WERI-Rb-1 (cell line): ENCODE measurements at places on chromosomes 16 and 17.

DNA sequence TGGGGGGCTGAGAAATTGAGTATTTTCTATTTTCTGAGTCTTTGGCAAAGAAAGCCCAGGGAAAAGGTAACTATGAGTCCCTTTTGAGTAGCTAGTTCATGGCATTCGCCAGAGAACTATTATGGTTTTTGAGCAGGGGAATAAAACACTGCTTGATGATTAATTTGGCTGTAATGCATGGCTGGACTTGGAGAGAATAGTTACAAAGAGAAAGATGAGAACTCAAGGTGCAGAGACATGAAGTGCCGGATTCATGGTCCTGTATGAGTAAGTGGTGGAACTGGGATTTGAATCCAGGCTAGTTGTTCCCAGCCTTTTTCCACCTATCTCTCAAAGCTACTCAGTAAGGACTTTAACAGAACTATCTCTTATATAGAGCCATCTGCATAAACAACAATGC is 266.6 kb downstream of the CA10 start:
- DNase-seq: no peak

DNA sequence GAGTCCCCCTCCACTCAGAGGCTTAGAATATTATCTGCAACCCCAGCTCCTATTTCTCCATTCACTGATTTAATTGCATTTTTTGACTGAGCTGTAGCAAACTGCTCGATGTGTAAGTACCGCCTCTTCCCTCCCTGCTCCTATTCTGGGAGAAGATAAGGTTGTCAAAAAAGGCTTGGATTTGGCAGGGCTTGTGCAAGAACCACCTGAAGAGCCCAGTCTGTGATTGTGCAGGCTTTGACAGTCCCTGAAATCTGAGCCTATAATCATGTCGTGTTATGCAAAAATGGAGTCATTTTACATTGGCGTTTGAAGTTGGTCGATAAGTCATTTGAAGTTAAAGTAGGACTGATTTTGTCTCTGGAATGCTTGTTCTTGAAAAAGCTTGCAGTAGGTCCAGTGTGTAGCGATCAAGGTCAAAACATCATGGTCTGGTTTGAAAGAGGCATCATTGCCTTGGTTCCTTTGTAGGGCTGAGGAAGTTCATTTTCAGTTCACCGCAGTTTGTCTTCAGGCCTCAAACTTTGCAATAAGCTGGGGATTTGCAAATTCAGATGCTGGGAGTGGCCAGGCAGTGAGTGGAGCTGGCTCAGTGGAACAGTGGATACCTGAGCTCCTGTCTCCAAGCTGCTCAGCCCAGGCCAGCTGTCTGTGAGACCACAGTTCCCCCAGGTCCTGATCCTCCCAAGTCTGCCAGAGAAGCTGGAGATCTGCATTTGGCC is 68.8 kb downstream of the KATNIP start:
- peak; percentile 84 for DNase-seq

GRCh38 chr17:65977041-65977440 is 214.9 kb downstream of the CEP112 start:
- DNase-seq: no peak

DNA sequence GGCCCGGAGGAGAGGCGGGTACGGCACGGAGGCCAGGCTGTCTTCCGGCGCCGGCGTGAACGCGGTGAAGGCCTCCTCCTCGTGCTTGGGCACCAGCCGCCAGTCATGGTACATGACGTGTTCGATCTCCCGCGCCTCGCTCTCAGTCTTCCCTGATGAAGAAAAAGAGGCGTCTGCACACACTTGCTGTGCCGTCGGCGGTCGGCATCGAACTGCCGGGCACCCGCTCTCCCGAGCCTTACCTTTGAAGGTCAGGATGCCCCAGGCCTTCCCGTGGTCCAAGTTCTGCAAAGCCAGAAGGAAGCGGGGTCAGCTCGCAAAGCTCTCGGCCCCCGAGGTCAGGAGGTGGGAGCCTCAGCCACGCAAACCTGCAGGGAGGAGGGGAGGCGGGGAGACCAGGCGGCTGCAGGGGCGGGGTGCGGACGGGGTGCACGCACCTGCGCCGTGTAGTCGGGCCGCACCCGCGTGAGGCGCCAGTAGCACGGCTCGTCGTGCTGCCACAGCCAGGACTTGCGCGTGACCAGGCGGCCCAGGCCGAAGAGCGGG is at the start of gene EME2:
Gene EME2 (plus strand): TSS at position 449 of the 546 bp plus-strand sequence. CDS start 418 bp downstream, outside the sequence.
- DNase-seq: no peak

- no peak for DNase-seq
Measured at GRCh38 chr16:86527366-86527765, 17.0 kb downstream of the FOXF1 start.

DNA sequence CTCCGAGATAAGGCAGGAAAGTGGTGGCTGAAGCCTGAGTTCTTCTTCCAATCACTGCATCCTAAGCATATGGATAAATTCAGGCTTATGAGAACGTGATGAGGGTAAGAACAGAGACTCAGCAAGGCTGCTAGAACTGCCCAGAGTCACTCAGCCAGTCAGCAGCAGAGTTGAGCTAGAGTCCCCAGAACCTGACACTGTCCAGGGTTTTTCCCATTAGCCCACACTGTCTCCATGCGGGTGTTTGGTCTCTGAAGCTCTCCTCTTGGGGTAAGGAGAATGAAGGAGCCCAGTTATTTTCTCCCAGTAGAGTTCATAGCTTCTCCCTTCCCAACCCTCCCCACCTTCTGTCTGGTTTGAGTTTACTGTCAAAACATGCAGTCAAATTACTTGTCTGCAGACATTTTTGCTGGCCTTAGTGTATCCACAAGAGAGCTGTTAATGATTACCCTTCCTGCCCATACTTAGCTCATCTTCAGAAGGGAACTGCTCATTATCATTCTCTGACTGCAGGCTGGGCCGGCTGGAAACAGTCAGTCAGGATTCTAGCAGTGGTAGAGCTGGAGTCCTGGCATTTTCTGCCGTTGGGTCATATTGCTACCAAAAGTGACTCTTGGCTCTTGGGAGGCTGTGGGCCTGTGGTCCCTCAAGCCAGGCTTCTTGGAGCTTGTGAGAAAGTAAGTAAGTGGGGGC is 460.0 kb downstream of the HS3ST3B1 start:
- no peak for DNase-seq

DNA sequence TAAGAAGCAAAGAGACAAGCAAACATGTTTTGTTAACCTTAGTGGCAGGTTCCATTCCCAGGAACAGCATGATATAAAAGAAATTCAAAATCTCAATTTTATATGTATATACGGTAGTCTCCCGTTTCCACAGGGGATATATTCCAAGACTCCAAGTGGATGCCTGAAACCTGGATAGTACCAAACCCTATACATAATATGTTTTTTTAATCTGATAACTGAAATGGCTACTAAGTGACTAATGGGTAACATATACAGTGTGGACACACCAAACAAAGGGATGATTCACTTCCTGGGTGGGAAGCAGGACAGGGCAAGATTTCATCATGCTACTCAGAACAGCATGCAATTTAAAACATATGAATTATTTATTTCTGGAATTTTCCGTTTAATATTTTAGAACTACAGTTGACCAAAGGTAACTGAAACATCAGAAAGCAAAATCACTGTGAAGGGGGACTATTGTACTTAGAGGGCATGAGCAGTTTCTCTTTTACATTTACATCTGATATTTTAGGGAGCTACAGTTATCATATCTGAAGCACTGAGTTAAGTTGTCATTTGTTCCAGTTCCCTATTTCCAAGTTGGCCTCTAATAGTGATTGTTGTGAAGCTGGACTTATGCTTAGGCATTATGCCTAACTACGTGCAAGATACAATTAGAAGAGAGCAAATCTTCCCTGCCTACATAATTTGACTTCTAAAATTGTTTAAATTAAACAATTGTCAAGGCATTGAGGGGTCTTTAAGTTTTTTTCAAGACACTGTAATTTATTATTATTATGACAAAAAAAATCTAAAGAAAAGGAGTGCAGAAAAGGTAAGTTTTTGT is 34.1 kb upstream of the ABCA6 start:
- no peak for DNase-seq

- no peak for DNase-seq
Measured at GRCh38 chr17:2804912-2805311, 8.7 kb downstream of the RAP1GAP2 start.

DNA sequence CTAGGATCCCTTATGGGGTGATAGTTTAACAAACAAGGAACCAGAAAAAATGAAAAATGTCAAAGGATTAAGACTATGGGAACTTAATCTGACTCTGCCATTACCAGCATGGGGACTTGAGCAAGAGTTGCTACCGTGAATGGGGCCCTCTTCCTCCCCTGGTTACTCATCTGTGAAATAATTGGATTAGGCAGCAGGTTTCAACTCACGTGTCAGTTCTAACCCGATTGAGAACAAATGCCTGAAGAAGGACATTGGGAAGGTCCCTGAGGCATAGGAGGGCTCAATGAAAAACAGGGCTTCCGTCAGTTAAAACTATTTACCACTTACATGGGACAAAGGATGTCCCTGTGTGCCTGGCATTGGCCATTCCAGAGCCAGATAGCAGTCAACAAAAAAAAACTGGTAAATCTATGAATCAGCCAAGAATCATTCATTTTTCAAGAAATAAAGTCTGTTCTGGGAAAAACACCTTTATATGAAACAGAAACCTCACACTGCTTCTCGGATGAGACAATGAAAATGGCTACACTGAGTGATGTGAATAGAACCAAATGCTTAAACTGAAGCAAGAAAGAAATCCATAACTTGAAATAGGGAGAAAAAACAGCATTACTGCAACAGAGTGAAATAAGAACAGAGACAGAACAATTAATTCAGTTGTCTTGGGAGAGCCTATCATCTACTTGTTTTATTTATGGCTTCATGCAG is 104.3 kb downstream of the ADAMTS18 start:
- peak; percentile 27 for DNase-seq

GRCh38 chr17:57284984-57285646 is 28.8 kb downstream of the MSI2 start:
- no peak for DNase-seq

- peak; percentile 71 for DNase-seq
Measured at GRCh38 chr17:77011173-77012011, 129.4 kb upstream of the SEC14L1 start.

DNA sequence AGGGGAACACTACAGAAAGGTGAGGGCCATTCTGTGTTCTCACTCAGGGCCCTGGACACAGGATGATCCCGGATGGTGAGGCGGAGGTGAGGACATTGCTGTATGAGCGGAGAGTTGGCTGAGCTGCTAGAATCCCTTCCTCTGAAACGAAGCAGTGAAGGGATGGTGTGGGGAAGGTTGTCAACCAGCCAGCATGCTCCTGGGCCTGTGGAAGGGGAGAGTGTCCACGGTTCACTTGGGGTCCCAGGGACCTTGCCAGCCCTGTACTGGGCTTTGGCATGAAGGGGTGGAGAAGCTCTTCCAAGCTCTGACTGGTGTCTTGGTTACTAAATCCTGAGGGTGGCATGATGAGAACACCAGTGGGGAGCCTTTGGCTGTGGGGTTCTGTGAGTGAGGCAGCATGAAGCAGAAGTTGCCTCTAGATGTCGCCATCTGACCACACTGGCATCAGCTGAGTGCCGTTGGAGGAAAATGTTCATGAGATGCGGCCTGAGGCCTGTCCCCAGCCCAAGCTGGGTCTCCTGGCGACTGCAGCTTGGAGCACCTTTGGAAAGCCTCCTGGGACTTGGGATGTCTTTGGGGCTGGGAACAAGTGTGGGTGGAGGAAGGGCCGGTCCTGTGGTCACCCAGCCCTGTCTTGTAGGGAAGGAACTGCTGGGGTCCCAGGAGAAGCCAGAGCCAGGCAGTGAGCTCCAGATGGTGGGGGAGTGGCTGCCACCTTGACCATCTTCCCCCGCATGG is 14.8 kb downstream of the PDP2 start:
- peak; percentile 84 for DNase-seq
